ENCODE measurements at places on chromosomes 2 and 18.

DNA sequence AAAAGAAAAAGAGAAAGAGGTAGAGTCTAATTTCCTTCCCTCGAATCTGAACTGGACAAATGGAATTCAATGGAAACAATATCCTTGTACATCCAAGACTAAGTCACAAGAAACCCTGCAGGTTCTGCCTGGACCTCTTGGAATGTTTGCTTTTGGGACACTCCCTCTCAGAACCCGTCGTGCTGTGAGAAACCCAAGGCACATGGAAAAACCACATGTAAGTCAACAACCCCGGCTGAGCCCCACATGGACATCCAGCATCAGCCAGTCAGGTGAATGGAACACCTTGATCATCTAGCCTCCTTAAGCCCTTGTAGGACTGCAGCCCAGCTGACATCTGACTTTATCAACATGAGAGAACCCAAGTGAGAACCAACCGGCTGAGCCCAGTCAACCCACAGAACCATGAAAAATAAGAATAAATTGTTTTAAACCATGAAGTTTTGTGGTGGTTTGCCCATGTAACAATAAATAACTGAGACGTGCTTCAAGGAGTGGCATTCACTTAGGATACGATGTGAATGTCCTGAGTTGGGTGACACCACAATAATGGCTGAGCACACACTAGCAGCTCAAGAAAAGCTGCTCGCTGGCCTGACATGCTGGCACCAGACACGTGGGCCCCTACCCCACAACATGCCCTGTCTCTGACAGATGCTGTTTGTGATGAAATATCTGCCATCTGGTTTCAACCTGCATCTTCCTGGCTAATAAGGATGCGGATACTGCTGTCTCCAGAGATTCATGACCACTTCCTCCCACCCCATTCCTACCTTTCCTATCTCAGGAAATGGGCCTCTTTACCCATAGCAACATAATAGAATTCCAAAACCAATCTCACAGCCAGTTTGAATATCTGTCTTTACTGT is 28.8 kb downstream of the PKDCC start:
- no peak for DNase-seq

DNA sequence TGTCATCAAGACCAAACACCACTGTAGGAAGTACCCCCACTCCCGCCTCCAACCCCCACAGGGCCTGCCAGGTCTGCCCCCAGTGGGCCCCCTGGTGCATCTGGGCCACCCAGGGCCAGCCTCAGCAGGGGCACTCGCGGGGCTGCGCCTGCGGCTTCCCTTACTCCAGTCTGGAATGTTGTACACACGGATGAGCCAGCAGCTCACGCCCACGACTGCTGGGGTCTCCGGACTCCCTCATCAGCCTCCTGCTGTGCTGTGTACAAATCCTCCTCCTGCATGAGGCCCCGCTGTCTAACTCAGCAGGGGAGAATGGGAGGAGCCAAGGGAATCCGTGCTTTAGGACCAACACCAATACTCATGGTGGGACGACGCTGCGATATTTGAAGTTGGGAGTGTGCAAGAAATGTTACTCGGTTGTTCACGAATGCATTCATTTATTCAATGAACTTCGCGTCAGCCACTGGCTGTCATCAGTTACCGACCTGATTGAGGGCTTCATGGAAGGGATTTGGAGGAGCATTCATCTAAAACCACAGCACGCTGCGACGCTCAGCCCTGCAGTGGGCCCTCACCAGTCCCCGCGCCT is 654 bp upstream of the ASB1 start:
- no peak for DNase-seq

- no peak for DNase-seq
Measured at GRCh38 chr2:53378791-53379190, 388.8 kb upstream of the CHAC2 start.

GRCh38 chr2:60453872-60454271 is 99.6 kb downstream of the BCL11A start:
- no peak for DNase-seq

DNA sequence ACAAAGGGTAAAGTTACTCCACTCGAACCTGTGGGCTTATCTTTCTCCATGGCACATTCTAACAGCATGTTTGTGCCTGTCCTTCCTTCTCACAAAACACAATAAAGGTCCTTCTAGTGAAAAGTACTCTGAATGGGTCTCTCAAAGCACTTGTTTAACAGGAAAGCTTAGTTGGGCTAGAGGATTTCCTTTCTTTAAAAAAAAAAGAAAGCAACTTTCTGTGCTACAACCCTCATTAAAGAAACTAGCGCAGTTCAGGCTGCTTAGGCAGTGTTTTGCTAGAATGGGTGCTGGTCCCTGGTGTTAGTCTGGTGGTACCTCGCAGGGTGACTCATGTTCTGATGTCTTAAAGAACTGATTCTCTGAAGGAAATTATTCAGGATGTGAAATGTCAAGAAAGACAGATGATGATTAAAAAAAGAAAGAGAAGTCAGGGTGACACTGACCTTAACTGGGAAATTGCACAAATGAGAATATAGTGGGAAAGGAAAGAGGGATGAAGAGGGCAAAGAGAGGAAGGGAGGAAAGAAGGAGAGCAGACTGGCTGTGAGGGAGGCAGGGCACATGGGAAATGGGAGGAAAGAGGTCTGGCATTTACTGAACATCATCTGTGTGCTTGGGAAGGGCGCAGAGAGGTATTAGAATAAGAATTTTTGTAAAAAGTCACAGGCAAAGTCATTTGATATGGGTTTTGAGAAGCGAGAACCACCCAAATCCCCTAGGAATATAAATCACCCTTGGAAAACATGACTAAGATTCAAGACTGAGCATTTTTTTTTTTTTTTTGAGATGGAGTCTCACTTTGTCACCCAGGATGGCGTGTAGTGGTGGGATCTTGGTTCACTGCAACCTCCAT is 74.9 kb downstream of the ATP8B1 start:
- DNase-seq, result no peak
